BE2C (cell line): ENCODE measurements at places on chromosomes 1 and 21.

- no peak for DNase-seq
Measured at GRCh38 chr1:89630048-89630447, 2.9 kb upstream of the LRRC8C start.

DNA sequence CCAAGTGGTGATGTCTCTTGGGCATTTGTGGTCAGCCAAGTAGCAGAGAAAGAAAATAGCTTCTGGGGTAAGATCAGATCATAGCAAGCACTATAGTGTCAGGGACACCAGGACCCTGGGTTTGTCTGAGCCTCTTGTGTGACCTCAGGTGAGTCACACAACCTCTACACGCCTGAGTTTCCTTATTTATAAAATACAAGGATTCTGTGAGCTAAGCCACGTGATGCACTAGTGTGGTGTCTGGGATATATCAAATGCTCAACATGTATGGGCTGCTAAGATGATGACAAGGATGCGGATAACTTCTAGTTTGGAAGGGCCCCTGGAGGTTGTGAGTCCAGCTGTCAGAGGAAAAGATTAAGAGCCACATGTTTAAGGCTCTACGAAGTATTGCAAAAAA is 24.5 kb upstream of the ZNF436 start:
- peak; percentile 15 for DNase-seq

DNA sequence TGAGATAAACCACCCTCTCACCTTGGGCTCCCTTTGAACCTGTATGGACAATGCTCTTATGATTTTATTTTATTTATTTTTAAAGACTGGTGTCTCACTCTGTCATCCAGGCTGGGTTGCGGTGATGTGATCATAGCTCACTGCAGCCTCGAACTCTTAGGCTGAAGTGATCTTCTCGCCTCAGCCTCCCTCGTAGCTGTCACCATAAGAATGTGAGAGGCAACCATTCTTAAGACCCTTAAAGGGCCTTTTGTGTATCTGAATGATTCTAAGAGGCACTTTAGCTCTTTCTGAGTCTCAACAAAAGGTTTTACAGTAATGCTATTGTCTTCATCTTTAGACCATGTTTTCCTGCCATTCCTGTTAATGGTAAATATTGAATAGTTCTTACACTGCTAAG is 67.0 kb downstream of the IVNS1ABP start:
- DNase-seq: no peak

- no peak for DNase-seq
Measured at GRCh38 chr1:7010534-7011200, 225.4 kb downstream of the CAMTA1 start.

DNA sequence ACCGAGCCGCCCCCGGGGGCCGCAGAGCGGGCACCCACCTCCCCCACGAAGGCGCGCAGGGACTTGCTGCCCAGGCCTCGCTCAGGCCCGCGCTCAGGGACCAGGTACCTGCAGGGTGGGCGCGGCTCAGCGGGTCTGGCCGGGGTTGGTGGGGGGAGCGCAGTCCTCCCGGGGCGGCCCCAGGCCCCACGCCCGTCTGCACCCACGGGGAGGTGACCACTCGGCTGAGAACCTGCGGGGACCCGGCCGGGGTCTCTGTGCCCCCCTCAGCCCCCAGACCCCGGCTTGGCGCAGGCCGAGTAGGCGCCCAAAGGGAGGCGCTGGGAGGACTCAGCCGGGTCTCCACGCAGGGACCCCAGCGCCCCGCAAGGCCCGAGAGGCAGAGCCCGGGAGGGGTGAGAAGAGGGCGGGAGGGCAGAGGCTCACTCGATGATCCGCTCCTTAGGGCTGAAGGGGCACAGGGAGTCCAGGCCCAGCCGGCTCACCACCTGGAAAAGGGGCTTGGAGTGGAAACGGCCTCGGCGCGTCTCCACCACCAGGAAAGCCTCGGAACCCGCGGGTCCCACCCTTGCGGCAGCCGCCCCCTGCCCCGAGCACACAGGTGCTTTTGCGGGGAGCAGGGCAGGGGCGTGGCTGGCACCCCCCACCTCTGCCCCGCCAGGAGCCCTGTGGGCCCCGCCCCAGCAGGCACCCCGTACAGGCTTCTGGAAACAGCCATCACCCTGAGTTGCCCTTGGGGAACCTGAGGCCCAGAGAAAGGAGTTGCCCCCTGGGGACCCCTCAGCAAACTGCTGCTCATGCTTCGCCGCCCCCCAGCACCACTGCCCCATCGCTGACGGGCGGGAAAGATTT is 9.3 kb downstream of the FTCD start:
- peak; percentile 7 for DNase-seq

GRCh38 chr1:1833916-1834325 is 55.7 kb upstream of the NADK start:
- peak; percentile 68 for DNase-seq

GRCh38 chr21:44509539-44509938 is 30.5 kb downstream of the KRTAP10-1 start:
- DNase-seq: peak; percentile 29

GRCh38 chr1:58854576-58854975 is 70.7 kb upstream of the JUN start:
- no peak for DNase-seq

DNA sequence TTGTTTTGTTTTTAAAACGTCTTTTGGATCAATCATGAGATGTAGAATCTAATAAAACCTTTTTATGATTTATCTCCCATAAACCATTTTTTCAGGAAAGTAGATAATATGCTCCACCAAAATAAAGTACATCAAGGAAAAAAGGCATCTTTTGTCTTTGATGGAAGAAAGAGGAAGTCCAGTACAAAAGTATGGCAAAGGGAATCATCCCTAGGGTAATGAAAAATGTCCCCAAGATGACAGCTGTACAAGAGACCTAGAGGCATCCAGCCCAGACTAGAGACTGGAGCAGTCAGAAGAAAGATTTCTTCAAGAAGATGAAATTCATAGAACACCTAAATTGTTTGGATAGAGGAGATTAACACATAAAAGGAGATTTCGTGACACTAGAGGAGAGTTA is 32.3 kb upstream of the GFI1 start:
- no peak for DNase-seq

GRCh38 chr1:63087966-63088365 is 234.4 kb upstream of the FOXD3 start:
- DNase-seq: peak; percentile 31

GRCh38 chr1:160981584-160982411 is 27.2 kb upstream of the ITLN2 start:
- no peak for DNase-seq
